ENCODE measurements at places on chromosomes 12 and 14.

DNA sequence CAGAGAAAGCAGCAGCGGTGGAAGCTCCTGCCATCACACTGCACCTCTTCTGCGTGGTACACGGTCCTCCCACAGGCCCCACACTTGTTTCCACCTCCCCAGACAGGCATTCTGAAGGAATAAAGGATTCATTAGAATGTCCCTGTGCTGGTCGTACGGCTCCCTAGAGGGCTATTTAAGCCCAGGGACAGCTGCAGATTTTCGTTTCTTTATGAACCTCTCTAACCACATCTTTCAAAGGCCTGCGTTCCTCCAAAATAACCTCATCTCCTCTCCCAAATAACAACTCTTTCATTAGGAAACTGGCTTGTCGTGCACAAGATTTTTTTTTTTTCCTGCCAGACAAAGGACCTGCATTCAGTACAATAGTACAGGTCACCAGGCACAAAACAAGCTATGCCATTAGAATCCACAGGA lies 12.7 kb downstream of the CSRP2 start:
- no peak for DNase-seq

DNA sequence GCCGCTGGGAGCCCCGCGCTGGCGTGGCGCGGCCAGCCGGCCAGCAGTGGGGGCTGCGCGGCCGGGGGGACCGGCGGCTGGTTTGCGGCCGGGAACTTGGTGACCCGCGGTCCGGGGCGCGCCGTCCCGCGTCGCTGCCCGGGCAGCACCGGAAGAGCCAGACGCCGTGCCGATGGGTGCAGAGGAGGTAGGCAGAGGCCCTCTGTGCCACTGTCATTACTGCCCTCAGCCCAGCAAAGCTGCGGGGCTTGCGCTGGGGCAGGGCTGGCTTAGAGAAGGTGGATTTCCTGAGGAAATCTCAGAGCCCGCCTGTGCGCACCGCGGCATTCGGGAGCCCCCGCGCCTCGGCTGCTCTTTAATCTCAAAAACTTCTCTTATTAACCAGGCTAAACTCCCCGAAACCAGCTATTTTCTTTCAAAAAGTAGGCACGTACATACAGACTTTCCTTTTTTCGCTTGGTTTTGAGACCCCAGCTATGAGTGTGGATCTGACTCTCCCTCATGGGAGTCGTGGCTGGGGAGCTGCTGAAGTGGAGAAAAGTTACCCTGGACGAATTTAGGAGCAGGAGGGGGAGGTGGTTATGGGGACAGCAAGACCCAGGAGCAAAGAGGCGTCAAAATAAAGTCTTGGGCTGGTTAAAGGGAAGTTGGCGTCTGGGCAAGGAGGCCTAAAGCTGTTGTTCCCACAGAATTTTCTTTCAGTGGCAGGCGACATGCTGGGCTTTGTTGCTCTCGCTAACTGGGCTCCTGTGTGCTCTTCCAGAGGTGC lies 802 bp downstream of the SUSD6 start:
- peak; percentile 57 for DNase-seq

- DNase-seq = no peak
These were observed 36.8 kb downstream of the NIN start for GRCh38 chr14:50794068-50794645.

- no peak for DNase-seq
These were observed 170.6 kb upstream of the PWP1 start for GRCh38 chr12:107514887-107515445.

- no peak for DNase-seq
These were observed 51.4 kb downstream of the HMGA2 start for GRCh38 chr12:65875640-65876071.

DNA sequence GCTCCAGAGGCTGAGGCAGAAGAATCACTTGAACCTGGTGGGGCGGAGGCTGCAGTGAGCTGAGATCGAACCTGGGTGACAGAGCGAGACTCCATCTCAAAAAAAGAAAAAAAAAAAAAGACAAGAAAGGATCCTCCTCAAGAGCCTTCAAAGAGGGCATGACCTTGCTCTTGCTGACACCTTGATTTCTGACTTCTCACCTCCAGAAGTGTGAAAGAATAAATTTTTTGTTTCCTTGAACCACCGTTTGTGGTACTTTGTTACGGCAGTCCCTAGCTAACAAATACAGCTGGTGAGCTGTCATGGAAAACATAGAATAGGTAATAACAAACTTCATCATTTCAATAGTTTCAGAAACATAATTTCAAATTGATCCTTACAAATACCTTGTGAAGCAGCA lies 1.9 kb upstream of the ACTR10 start:
- DNase-seq = no peak

GRCh38 chr14:68946489-68946822 lies 32.6 kb downstream of the ACTN1 start:
- no peak for DNase-seq

DNA sequence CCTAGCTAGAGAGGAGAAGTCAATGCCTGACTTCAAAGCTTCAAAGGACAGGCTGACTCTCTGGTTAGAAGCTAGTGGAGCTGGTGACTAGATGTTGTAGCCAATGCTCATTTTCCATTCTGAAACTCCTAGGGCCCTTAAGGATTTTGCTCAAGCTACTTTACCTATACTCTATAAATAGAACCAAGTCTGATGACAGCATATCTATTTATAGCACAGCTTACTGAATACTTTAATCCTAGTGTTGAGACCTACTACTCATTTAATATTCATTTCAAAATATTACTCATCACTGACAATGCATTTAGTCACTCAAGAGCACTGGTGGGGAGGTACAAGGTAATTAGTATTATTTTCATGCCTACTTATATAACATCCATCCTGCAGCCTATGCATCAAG lies 137.2 kb upstream of the PELI2 start:
- DNase-seq = no peak

GRCh38 chr12:11761869-11762567 lies 112.5 kb downstream of the ETV6 start:
- no peak for DNase-seq

DNA sequence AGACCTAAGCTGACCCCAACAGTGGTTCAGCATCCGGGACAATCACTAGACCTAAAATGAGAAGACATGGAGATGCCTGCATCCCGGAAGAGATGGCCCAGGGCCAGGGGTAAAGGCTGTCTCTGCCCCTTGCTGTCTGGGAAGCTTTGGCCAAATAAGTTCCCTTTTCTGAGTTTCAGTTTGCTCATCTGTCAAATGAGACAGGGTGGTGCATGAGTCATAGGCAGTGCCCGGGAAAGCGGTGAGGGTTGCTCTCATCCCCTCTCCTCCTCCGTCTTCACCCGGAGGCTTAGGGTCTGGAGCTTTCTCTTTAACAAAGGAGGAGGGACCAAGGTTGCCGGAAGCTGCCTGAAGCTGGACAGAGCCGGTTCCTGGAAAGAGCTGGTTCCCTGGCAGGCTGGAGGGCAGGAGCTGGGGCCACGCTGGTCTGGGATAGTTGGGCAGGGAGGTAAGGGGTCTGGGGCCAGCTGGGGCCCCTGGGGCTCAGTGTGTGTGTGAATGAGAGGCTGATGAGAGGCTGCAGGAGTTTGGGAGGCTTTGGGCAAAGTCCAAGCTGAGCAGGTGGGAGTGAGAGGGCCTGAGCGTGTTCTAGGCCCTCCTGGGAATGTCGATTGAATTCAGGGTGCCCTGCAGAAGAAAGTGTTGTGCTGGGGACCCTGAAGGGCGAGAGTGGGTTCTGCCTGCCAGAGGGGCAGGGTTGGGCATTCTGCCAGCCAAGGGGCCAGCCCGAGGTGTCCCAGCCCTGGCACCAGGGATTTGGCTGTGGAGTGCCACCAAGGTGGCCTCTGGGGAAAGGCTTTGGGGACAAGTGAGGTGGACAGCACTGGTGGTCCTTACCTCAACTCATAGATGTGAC lies at the start of gene SDSL:
TSS of gene SDSL (plus strand) at position 351 of the 856 bp plus-strand sequence. CDS start 5,603 bp downstream, outside the sequence.
- no peak for DNase-seq

DNA sequence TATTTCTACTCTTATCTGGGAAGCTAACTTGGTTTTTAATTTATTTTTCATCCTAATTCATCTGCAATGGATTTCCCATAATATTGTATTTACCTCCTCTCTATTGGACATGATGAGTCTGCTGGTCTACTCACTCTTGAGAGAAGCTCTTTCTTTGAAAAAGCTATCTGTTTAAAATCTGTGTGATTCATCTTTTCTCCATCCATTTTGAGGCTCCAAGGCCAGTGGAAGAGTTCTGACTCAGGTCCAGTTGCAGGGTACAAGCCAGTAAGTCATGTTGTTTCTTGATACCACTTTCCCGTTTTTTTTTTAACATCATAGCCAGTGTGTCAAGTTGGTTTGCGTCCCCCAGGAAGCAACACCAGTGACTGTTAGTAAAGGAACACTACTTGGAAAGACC lies 160.3 kb upstream of the BMP4 start:
- no peak for DNase-seq
